Uterine smooth muscle cell (primary cell): ENCODE measurements at places on chromosomes 16 and 17. TPM values are rescaled to one million over a fixed set of nuclear protein-coding genes. Genes with fewer than 3 reads are reported as not detected.

The CDH16 gene
- total RNA-seq = not detected in 2 replicates

The CES4A gene
- total RNA-seq = 1.00 and 2.2 TPM in 2 replicates

The TMEM100 gene
- 0.12 and 1.4 TPM in 2 replicates for total RNA-seq

The CYBA gene
- total RNA-seq = 138 and 211 TPM in 2 replicates
